ENCODE measurements at places on chromosomes 1 and 21.

DNA sequence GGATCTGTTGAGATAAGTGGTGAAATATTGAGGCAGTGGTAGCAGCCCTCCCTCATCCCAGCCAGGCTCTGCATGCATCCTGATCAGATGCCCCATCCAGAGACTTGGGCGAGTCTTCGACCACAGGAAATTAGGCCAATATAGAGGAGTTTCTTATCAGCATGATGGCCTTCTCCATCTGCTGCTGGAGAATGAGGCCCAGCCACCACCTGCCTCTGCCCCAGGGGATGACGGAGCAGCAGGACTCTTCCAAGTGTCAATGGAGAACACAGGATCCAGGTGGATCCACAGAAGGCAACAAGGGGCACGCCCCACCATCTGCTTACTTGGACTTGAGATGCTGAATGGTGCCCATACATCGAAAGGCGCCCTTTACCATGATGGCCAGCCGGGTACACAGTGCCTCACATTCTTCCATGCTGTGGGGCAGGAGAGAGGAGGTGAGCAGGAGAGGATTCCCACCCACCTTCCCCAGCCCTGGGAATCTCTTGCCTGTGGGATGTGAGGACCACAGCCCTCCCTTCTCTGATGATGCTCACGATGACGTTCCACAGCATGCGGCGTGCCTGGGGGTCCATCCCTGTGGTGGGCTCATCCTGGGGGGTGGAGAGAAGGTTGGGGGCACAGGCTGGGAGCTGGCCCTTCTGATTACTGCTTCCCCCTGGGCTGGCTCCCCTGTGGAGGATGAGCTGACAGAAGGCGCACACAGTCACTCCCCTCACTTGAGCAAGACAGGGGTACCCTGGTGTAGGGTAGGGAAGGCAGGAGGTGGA lies 91.5 kb upstream of the GCLM start:
- DNase-seq, result no peak

- no peak for DNase-seq
These were observed 226.6 kb upstream of the KAZN start for GRCh38 chr1:14371771-14372497.

DNA sequence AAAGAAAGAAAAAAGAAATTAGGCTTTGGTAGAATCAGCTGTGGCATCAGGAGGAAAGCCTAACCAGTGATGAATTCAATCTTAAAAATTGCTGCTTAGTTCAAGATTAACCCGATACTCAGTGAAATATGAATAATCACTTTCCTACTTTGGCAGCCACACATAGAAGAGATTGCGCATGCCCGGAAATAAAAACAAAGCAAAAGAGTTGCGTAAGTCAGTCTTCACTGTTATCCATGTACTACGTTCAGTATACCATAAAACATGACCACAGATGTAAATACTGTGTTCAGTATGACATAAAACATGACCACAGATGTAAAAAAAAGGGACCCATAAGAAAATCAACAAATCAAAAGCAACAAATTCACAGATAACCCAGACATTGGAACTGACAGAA lies 19.2 kb downstream of the CD1D start:
- no peak for DNase-seq

GRCh38 chr1:198253259-198253658 lies 96.5 kb downstream of the NEK7 start:
- no peak for DNase-seq

DNA sequence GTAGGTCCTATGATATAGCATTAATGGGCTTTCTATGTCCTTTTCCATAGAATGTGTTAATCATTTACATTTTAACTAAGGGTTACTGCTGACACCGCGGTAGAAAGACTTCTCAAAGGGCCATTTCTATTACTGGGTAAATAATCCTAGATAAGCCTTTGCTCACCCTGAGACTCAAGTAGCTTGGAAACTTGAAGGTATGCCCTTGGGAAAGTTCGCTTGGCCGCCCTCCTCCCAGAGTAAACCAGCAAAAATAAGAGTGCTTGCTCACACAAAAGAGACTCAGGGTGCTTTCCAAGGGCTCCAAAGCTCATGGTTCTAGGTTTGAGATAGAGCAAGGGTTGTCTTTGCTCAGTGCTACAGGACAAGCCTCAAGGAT lies 85.8 kb upstream of the TMPRSS2 start:
- no peak for DNase-seq

GRCh38 chr1:48629867-48630266 lies 146.8 kb downstream of the BEND5 start:
- no peak for DNase-seq
